Trophoblast cell (in vitro differentiated cells and primary cell): ENCODE measurements at places on chromosomes 7 and 10.

DNA sequence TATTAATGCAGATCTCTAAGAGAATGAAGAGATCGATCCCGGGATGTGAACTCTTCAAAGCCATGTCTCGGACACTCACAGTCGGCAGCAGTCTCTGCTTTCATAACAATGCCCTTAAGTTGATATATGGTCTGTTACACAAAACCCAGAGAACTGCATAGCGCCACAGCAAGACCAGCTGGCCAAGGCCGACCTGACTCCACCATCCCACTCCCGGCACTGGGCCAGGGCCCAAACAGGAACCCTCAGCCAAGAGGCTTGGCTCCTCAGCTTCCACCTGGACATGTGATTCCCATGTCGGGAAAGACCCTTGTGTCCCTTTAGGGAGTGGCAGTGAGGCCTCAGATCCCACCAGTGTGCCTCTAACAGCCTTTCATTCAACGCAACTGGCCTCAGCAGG lies 106.6 kb upstream of the RNF32 start:
- DNase-seq = no peak

DNA sequence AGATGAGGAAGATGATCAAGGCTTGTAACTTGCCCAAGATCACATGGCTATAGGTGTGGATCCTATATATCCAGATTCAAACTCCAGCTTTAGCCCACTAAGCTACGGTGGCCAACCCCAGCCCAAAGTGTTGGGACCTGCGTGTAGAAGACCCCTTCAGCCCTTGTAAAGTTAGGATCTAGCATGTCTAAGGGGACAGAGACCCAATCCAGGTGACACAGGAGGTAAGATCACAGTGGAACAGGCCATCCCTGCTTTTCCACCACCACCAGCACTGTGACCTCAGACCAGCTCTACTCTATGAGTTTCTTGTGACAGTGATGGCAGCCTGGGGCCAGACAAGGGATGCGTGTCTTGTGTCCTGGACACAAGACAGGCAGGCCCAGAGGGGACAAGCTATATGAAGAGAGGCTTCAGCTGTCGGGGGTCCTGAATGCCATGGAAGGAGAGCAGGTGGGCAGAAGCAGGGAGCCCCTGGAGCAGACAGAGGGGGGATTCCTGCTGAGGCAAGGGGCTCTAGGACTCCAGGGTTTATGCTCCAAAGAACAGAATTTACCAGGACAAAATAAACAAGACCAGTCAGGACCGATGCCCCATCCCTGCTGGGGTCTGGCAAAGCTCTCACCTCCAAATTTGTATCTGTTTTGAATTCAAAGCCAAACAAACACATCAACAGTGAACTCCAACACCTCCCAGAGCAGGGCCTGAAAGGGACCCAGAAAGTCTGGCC lies 10.4 kb downstream of the GPRIN2 start:
- DNase-seq = no peak

DNA sequence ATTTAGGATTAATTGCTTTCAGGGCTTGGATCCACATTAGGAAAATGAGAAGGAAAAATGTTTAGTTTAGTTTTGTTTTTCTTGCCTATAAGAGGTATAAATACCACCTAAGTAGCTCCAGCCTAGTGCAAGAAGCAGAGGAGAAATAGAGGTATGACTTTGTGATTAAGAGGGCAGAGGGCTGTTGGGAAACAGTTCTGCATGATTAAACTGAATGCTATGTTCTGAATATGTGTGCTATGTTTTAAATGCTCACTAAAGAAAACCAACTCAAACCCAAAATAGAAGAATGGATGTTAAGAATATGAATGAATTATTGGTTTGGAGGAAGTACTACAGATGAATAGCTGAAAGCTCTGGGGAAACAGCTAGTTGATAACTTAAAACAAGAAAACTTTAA lies 7.6 kb downstream of the CALCR start:
- peak; percentile 27 for DNase-seq

- no peak for DNase-seq
Measured at GRCh38 chr7:48111596-48111995, 22.5 kb downstream of the UPP1 start.

- no peak for DNase-seq
Measured at GRCh38 chr10:29730458-29730857, 95.7 kb upstream of the SVIL start.

DNA sequence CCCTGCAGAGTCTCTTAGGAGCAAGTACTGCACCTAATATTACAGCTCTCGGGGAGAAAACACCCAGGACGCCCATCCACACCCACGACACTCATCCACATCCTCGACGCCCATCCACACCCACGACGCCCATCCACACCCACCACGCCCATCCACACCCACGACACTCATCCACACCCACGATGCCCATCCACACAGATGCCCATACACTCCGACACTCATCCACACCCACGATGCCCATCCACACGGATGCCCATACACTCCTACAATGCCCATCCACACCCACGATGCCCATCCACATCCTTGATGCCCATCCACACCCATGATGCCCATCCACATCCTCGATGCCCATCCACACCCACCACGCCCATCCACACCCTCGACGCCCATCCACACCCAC lies 503.1 kb downstream of the PTPRN2 start:
- no peak for DNase-seq

DNA sequence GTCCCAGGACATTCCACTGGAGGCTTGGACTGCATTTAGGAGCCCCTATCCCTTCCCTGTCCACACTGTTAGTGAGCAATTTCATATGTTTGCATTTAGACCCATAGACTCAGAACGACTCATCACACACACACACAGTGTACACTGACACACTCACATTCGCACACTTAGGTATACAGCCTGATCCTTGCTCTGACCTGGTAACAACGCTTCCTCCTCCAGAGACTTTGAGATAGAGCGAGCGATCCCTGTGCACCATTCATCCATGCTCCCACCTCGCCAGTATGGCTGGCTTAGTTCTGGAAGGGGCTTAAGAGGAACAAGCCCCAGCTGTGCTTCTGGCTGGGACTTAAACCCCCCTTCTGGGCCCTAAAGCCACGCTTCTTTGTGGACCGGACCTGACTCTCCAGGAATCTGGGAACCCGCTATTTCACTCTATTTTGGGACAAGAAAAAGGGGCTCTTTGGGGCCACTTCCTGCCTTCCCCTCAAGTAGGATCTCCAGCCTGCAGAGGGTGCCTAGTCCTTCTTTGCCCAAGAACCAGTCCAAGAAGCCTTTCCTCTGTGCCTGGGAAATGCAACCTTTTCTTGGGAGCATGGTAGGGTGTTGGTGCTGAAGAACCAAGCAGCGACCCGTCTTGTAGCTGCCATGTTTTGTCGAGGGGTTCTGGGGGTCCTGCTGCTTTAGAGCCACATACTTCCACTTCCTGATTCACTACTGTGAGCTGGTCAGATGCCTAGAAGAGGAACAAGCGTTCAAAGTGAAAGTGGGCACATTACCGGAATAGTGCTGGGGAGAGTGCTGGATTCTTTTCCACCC lies 1.1 kb upstream of the HOXA13 start:
- no peak for DNase-seq

GRCh38 chr10:114399576-114399975 lies 4.7 kb downstream of the AFAP1L2 start:
- no peak for DNase-seq

DNA sequence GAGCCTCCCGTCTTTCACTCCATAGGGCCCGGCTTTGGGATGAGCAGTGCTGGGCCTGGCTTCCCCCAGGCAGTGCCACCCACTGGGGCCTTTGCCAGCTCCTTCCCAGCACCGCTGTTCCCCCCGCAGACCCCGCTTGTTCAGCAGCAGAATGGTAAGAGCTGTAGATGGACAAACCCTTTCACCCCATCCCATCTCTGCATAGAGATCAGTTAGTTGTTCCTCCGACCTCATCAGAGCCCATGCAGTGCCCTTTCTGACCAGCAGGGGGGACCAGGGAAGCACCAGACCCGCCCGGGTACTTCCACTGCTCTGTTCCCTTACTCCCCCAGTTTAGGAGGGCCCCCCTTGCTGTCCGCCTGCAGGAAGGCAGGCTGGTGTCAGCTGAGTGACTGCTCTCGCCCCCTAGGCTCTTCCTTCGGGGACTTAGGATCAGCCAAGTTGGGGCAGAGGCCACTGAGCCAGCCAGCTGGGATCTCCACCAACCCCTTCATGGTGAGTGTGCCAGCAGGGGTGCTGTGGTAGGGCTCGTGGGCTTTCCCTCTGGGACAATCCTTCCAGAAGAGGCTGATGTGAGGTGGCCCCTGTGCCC lies 9.8 kb downstream of the SAP25 start:
- no peak for DNase-seq

- DNase-seq = no peak
Measured at GRCh38 chr10:17407047-17407446, 47.3 kb downstream of the ST8SIA6 start.

GRCh38 chr7:143391462-143392404 lies 10.6 kb downstream of the ZYX start:
- peak; percentile 64 for DNase-seq

- no peak for DNase-seq
Measured at GRCh38 chr10:49282306-49282705, 16.7 kb upstream of the C10orf71 start.

DNA sequence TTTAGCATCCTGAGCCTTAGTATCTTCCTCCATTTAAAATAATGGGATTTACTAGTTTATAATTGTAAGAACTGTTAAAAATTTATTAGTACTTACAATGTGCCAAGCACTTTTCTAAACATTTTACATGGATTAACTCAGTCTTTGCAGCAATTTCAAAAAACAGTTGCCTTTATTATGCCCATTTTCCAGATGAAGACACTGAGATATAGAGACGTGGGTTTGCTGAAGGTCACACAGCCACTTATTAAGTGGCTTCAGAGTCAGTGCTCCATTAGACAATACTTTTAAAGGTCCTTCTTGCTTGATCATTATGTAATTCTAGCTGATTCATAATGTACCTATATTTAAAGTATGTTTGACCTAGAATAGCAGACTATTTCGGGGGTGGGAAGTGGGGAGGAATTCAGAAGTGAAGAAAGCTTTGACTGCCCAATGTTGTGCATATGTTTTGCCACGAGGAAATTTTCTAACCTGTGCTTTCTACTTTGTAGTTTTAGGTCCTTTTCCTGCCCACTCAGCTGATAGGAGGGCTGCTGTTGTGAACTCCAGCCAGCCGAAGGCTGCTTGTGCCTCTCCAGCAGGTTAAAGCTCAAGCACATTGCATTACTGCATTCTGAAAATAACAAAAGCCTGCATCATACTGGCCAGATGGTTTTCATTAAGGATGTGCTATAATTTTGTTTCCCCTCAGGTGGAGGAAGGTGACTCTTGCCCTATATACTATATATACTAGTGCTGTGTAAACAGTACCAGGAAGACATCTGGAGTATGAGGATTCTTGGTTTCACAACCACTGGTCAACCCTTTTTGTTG lies 4.3 kb downstream of the PLEKHA8 start:
- peak; percentile 85 for DNase-seq

- peak; percentile 42 for DNase-seq
Measured at GRCh38 chr10:119401671-119402395, 140.7 kb downstream of the RGS10 start.
